Non-pigmented ciliary epithelial cell (primary cell): ENCODE measurements at places on chromosomes 6 and 20.

- DNase-seq, result no peak
Measured at GRCh38 chr6:36856277-36856676, 17.0 kb upstream of the CPNE5 start.

- DNase-seq, result no peak
Measured at GRCh38 chr20:46622165-46622564, 29.1 kb downstream of the SLC13A3 start.

GRCh38 chr6:57432919-57433684, 115.7 kb downstream of the PRIM2 start:
- no peak for DNase-seq

- DNase-seq, result no peak
Measured at GRCh38 chr6:53585208-53585900, 40.5 kb upstream of the GCLC start.

GRCh38 chr6:111775145-111775922, 97.9 kb downstream of the FYN start:
- DNase-seq, result no peak

DNA sequence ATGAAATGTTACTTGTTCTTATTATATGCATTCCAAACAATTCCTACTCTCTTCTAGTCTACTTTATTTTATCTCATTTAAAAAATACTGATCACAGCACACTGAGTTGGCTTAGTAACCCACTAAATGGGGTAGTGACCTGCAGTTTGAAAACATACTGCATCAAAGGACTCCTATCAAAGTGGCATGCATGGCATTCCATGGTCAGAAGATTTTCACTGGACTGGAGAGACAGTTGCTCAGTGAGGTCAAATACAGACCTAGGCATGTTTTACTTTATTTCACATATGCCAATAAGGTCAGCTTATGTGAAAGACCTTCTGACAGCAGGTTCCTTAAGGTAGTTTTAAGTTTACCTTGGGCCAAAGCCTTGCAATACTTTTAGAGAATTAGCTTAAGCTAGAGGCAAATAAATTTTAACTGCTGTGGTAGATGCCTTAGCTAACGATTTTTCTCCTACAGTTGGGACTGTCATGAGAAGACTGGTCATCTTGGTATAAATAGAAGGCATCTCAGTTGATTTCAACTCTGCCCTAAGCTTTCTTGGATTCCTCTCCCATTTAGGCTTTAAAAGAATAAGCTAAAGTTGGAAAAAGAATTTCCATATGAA, 35.1 kb downstream of the TPD52L1 start:
- no peak for DNase-seq

DNA sequence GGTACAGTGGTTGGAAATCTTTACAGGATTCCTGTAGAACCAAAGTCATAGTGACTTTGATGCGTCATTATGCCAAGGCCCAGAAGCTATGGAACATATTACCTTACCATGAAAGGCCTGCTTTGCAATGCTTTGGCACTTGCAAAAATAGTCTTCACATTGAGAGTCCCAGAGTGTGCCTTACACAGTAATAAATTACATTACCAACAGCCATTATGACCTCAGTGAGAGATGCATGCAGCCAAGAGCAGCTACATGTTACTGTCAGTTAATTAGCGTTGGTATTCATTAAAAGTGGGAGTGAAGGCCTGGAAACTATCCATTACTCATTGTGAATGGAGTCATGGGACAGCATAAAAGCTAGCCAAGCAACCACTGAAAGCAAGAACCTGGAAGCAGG, 39.2 kb upstream of the HDDC2 start:
- no peak for DNase-seq

DNA sequence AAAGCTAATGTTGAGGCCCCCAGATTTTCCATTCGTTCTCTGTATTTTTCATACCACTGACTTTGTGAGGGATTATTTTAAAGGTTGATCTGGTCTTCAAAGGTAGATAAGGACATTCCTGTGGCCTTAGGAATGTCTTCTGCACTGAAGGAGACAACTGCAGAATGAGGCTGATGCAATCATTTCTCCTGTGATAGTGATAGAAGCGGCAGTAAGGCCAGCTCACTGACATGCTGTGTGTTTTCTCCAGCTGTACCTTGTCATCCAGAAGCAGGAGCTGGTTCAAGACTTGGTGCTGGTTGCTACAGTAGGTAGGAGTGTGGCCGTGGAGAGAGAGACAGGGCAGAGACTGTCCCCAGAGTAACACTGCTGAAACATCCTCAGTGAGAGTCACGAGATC, 53.8 kb downstream of the DCBLD1 start:
- no peak for DNase-seq

- no peak for DNase-seq
Measured at GRCh38 chr6:22804620-22805261, 235.4 kb downstream of the HDGFL1 start.

GRCh38 chr6:78231002-78231401, 578.2 kb downstream of the MEI4 start:
- no peak for DNase-seq

DNA sequence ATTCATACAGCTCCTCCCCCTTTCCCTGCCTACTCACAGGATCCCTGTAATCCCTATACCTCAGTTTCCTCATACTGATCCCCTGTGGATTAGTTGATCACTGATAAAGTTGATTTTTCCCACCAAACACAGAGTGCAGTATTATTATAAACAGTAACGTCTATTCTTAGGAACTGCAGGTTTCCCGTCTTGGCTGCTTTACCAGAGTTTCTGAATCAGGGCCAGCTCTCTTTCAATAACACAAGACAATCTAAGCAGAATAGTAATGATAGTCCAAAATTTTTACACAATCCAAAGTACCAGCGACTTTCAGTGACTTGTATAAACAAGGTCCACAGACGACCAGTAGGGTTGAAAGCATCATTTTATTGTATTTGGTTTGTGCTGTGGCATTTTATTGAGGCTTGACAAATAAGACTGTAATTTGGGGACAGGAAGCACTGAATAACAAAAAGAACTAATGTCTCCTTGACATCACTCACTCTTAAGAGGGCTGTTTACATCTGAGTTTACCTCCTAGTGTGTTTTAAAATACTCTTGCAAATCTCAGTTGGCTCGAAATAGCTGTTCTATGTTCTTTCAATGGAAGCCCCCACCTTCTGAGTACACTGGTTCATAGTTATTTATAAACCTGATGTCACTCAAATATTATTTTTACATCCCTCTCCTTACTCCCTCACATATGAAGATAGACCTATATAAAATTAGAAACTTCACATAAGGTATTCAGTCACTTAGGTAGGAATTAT, 6.1 kb upstream of the JARID2 start:
- no peak for DNase-seq

DNA sequence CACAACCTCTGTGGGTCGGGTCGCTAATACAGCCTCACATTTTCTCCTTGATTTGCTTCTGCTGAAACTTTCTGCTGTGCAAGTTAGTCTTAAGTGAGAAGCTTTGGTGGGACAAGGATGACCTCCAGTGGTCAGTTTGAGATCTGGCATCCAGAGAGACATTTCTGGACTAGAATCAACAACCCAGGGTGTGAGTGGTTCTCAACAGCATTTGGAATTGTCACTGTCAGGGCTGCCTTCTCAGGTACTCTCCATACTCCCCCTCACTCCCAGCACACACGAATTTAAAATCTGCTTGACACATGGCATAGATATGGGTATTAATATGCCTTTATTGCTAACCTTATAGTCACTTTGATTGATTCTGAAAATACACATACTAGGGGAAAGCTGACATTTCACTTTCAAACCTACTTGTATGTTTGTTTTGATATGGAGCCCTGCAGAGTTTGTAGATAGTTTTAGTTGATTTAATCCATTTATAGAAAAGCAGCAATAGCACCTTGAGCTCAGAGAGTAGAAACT, 13.2 kb downstream of the OTOR start:
- DNase-seq, result peak; percentile 27

GRCh38 chr6:68046302-68046701, 588.8 kb upstream of the ADGRB3 start:
- no peak for DNase-seq

DNA sequence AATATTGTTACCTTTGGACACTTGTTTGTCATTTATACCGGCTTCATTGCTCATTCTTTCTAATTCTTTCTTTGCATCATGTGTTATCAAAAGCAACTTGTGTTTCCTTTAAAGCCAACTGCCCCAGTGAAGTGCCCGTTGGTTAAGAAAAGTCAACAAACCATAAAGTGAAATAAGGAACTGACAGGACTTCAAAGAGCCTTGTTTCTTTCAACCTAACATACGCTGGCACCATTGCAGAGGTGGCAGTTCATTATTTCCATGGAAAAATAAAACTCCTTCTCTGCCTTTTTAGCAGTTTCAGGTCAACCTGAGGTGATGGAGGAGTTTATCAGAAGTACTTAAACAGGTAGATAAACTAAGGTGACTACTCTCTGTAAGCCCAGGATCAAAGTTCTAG, 28.8 kb downstream of the FERMT1 start:
- DNase-seq, result no peak

DNA sequence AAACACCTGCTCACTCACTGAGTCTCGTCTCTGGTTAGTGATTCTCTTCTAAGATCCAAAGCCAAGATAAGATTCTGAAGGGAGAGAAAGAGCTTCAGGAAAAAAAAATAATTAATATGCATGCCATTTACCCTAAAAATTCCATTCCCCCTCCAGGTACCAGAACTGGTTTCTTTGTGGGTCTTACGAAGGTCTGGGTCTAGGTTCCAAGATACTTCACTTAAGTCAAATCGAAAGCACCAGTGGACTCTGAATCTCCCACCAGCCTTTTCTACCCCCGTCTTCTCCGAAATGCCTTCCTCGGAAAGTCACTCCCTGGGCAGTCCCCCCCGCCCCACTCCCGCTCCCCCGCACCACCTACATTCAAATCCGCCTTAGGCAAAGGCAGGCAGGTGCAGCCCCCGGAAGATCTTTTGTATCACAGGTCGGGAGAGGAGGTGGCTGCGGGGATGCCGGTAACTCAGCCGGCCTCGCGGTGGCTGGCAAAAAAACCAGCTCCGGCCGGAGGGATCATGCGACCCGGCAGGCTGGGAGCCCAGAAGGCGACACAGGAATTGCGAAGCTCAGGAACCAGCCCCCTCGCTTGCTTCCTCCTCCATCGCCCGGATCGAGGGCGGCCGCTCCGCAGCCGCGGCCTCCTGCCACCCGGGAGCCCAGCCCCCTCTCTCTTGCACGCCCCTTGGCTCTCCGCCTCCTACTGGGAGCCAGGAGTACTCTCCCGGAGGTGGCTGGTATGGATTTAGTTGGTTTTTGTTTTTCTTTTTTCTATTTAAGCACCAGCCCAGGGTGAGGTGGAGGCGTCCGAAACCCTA, at the start of gene BCL2L1:
Gene BCL2L1, minus strand, starts transcription at position 612 of the 812 bp plus-strand sequence. CDS start 650 bp downstream, outside the sequence.
- DNase-seq, result no peak

- no peak for DNase-seq
Measured at GRCh38 chr6:146312608-146313007, 231.0 kb upstream of the RAB32 start.

- no peak for DNase-seq
Measured at GRCh38 chr6:41013466-41014153, 25.4 kb downstream of the UNC5CL start.

DNA sequence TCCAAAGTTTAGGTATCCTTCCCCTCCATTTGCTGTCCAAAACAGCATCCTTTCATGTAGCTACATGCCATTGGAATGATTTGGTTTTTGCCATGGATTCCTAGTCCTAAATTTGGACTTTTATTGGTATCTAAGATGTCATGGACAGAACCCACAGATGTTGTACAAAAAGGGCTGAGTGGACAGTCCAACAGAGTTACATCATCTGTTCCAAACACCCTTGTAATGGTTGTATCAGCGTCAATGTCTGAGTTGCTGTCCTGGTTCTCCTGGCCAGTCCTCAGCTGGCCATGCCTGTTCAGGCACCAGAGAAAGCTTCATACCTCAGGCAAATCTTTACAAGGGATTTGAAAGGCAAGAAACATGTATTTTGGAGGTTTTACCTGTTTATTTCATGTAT, 191.3 kb downstream of the ESR1 start:
- no peak for DNase-seq

DNA sequence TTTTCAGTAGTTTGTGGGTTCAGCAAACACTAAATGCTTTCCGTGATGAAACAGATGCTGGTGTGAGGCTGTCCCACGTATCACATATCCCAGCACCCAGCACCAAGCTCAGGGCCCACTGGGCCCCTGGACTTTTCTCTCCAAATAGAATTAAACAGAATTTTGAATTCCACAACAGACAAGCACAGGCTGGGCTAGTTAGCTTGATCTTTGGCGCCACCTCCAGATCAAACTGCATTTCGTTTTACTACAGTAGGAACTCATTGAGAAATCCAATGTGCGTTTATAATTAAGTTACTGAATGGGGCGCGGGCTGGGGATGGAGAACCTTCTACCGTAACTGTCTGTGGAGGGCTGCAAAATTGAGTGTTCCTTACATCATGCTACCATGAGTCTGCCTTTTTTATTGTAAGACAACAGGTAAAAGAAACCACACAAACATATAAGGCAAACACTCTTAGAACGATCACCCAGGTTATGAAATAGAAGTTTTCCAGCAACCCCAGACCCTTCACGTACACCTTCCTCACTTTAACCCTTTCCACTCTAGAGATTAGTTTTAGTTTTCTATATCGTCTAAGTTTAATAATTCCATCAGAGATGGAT, 107.8 kb downstream of the ZFP64 start:
- no peak for DNase-seq

DNA sequence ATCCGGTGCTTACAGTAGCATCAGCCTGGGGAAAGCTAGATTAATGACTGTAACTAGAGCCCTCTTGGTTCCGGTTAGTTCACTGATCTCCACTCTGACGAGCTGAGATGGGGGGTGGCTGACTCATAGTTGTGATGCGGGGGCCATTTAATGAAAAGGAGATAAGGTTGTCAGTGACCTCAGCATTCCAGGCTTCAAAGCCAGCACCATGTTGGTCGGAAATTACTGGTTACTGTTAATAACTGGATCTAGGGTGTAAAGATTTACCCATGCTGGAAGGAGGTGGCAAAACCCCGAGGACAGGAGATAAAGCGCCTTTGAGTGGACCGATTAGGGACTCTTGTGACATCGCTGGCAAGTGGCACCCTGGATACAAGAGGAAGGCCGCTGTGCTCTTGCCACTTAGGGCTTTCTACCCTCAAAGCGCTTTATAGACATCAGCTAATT, 21.1 kb downstream of the FOXC1 start:
- DNase-seq, result no peak

DNA sequence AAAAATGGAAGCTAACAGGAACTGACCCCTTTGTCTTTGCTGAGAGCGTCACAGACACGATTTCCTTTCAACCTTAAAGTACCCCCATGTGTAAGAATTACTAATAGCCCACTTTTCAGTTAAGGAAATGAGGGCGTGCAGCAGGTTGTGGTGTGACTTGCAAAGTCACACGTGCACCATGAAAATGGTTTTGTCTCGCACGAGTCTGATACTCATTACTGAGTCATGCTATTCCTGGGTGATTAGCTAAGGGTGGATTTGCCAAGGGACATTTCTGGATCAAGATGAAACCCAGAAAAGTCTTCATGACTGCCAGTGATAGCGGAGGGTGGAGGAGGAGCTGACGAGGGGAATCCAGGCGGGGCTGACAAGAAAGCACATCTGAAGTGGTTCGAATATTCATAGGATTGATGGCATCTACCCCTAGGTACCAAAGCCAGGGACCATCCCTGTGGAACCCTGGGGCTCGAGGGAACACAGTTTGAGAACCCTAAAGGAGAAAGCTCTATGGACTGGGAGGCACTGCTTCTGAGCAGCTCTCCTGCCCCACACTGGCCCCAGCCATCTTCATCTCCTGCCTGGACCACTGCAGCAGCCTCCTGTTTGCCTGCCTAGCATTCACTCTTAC, 12.1 kb upstream of the NFATC2 start:
- DNase-seq, result no peak
